ENCODE measurements at places on chromosomes 2 and 18. TPM values are rescaled to one million over a fixed set of nuclear protein-coding genes. Genes with fewer than 3 reads are reported as not detected.
A peak's percentile ranks its signal among the peaks of the same experiment; 100 is the strongest.

GRCh38 chr2:30231996-30232800, 864 bp downstream of the LBH start:
- peak; percentile 94 for DNase-seq

SERPINB13 gene
- total RNA-seq: not detected

GRCh38 chr18:59624369-59624765, 72.9 kb downstream of the CCBE1 start:
- DNase-seq: no peak

ALLC gene
- total RNA-seq: 2.3 TPM

KLHL41 gene
- 3.9 TPM for total RNA-seq

ST6GAL2 gene
- total RNA-seq: 23.0 TPM

NTSR2 gene
- total RNA-seq: 0.55 TPM

Data from spinal cord (tissue), 10 donors.